ENCODE measurements at places on chromosomes 3 and 15.

DNA sequence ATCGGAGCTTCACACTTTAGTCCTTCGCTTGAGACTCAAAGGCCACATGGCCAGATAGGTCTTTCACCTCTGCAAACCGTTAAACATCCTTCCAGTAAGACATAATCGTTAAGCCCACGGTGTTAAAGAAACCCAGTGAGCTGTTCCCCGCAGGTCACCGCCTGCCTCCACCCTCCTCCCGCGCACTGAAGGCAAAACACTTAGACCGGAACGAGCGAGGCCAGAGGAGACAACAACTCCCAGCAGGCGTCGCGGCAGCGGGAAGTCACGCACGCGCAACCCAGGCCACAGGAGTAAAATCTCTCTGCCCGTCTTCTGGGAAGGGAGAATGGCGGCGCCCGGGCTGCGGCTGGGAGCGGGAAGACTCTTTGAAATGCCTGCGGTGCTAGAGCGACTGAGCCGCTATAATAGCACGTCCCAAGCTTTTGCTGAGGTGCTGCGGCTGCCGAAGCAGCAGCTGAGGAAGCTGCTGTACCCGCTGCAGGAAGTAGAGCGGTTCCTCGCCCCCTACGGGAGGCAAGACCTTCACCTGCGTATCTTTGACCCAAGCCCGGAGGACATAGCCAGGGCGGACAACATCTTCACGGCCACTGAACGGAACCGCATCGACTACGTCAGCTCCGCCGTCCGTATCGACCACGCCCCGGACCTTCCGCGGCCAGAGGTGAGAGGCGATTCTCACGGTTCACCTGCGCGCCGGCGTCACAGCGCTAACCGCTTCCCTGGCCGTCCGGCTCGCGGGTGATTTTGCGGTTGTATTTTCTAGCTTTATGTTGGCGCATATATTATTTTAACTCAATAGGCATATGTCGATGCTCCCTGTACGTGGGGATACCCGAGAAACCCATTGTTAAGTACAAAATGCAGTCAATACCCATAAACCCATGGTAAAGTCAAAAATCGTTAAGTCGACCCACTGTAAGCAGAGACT, at the start of gene GTPBP8:
GTPBP8 (plus strand) TSS at position 313 of the 931 bp plus-strand sequence; CDS start at position 329, 16 bp downstream.
- DNase-seq, result peak; percentile 20

GRCh38 chr15:63045465-63045840, 2.9 kb downstream of the TPM1 start:
- no peak for DNase-seq

- no peak for DNase-seq
Observed at GRCh38 chr15:40743921-40744814, 10.9 kb downstream of the RMDN3 start.

GRCh38 chr15:58212909-58213526, 74.8 kb downstream of the AQP9 start:
- DNase-seq, result no peak

DNA sequence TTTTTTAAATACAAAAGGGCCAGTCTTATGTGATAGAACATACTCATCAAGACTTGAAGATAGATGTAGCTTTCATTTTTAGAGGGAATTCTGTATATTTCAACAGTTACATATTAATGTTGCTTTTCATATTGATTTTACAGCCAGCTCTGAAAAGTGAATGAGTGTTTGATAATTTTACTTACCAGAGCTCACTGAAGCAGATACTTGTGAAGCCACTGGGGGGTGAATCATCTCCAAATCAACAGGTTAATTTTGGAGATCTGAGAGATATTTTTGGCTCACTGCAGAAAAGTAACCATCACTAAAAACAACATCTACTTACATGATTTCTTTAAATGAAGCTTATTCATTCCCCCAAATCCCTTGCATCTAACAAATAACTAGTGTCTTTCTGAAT, 24.7 kb downstream of the TNFAIP8L3 start:
- no peak for DNase-seq

DNA sequence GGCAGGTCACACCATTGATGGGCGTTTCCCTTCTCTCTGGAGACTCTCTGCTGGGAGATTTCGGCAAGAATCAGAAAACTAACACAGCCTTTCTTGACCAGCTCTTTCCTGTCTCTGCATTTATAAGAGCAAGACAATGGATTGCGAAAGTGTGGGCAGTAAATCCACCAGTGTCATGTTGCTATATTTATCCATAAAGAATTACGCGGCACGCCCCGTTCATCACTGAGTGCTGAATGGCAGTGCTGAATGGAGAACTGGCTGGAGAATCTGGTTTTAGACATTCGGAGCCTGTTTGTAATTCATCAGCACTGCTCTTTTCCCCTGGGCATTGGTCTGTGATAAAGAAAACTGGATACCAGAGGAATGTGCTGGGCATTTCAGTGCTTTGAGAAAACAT, 2.0 kb upstream of the CEMIP start:
- DNase-seq, result no peak

- DNase-seq, result no peak
Observed at GRCh38 chr3:30199096-30199759, 407.2 kb upstream of the TGFBR2 start.

Data from cortex of kidney (tissue), 1 donor.